Stimulated activated CD8-positive, alpha-beta memory T cell treated with anti-CD3 and anti-CD28 coated beads, Interleukin-4, amount 100 ng/mL, for 1 hour (primary cell): ENCODE measurements at places on chromosomes 4 and X.

DNA sequence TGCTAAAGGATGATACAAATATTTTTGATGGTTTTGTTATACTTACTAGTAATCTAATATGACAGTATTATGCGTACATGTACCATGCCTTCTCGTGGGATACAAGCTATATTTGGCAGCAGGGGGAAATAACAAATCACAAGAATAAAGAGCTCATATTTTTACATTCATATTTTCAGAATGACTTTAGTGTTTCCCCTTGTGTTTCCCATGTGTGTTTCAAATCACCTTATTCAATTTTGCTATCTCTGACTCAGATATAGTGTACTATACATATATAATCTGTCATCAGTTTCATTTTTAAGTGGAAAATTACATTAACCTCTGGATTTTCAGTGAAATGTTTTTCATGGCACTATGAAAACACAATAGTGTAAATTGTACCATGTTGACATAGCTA, 146.8 kb downstream of the RPA4 start:
- DNase-seq = no peak

DNA sequence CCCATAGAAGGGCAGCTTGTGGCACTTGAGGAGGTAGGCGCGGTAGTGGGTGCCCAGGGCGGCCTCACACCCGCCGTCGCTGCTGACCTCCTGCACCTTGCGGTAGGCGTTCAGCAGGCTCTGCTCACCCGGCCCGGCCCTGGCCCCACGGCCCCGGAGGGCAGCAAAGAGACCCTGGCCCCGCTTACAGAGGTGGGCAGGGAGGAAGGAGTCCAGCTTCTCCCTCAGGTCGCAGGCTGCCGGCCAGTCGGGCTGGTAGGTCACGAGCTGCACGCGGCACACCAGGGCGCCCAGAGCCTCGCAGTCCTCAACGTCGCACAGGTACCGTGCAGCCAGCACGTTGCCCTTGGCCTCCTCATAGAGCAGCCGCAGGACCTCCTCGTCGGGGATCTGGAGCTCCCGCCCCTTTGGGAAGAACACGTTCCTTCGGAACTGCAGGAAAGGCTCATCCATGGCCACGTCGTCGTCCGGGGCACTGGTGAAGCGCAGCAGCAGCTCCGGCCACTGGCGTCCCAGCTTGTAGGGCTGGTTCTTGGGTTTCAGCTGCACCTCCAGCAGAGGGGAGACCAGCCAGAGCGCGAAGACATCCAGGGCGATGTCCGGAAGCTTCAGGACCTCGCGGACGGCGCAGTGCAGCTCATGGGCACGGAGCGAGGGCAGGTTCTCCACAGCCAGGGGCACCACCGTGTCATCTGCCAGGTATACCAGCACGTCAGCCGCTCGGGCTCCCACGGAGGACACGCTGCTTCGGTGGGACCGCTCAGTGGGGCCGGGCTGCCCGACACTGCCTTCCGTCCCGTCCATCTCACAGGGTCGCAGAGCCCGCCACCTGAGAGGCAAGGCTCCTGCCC, 17.1 kb upstream of the LAS1L start:
- DNase-seq = no peak

- DNase-seq = no peak
These were observed 287.4 kb downstream of the SMARCA1 start for GRCh38 chrX:129235903-129236302.

GRCh38 chr4:113619526-113619925, 142.0 kb downstream of the CAMK2D start:
- no peak for DNase-seq
